ENCODE measurements at places on chromosomes 6 and 20.

- no peak for DNase-seq
These were observed 38.5 kb upstream of the OGFRL1 start for GRCh38 chr6:71250099-71250602.

GRCh38 chr20:37990571-37991151 is 42.6 kb downstream of the TTI1 start:
- DNase-seq, result no peak

DNA sequence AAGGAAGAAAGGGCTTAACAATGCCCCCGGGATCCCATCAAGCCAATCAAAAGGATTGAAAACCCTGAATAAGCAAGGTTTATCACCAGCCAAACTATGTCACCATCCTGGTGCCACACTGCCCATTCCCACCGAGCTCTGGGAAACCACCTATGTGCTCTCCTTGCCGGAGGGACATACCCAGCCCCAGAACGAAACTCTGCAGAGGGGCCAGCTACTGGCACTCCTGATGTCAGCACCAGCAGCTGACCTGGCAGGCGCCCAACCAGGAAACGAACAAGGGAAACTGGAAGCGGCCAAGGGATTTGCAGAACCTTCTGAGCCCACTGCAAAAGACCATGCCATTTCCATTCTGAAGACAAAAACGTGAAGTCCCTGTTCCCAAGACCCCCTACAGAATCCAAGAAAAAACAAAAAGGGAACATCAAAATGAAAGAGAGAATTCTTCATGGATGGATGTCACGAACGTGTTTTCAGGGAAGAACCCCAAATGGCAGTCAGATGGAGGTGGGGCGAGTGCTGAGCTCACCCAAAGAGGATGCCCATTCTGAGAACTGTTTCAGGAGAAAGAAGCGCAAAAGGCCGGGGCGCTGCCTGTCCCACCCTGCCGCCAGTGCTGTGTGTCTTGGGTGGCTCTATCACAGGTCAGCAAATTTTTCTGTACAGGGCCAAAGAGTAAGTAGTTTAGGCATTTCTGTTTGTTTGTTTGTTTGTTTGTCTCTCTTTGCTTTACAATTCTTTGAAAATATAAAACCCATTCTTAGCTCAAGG is 305.2 kb downstream of the ESR1 start:
- DNase-seq, result no peak

- DNase-seq, result no peak
These were observed 11.0 kb upstream of the CFAP206 start for GRCh38 chr6:87396595-87397392.

DNA sequence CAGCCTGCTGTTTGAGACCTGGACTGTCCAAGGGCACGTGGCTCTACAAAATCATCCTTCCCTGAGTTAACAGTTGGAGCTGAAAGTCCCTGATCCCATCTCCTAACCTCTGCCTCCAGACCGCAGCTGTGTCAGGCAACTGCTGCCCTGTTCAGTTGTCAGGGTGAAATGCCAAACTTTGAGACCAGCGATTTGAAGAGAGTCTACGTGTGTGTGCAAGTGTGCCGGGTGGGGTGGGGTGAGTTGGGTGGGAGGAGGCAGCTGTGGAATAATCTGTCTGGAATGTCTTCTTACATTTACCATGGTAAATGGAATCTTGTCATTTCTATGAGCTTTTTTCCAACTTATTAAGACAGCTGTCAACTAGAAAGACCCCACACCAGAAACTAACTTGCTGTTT is 81.0 kb upstream of the FAM8A1 start:
- DNase-seq, result no peak

DNA sequence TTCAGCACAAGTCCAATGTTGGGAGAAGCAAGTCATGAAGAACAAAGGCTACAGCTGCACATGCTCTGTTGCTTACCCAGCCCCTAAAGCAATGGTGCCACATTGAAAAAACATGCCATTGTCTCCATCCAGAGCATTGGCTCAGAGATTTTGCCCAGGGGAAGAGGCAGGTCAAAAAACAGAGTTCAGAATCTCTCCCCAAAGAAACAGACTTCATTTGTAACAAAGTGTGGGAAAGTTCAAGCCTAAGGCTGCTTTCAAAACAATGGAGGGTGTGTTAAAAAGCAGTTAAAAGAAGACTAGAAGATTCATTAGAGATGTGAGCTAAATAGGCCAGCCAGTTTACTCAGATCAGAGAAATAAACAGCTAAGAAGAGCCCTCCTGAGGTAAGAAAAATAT is 63.6 kb downstream of the DZANK1 start:
- no peak for DNase-seq

GRCh38 chr6:45691426-45691825 is 313.7 kb upstream of the SUPT3H start:
- DNase-seq, result no peak

- DNase-seq, result peak; percentile 17
These were observed 85.1 kb downstream of the CLIC5 start for GRCh38 chr6:45930420-45931040.

DNA sequence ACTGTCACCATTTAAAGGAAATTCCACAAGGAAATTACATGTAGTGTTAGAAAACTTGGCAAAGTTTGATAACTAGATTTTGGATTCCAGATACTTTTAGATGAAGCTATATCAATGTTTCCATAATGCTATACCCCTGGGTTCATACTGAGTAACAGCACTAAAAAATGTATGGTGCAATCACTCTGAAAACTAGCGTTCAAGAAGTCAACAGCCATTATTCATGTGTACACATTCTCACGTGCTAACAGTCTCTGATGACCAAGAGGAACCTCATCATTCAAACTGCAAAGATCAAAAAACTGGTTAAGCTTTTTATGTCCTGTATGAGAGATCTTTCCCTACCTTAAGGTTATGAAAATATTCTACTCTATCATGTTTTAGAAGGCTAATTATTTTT is 197.6 kb downstream of the GMDS start:
- DNase-seq, result no peak

DNA sequence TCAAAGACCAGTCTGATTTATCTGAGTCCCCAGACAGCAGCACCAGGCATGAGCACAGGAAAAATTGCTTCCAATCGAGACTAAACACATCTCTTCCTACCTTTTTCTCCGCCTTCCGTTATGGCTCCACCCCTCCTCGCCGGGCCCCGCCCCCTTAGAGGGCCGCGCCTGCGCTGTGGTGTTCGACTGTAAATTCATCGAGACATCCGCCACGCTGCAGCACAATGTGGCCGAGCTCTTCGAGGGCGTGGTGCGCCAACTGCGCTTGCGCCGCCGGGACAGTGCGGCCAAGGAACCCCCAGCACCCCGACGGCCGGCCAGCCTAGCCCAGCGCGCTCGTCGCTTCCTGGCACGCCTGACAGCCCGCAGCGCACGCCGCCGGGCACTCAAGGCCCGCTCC is 8.9 kb downstream of the REM1 start:
- DNase-seq, result no peak

DNA sequence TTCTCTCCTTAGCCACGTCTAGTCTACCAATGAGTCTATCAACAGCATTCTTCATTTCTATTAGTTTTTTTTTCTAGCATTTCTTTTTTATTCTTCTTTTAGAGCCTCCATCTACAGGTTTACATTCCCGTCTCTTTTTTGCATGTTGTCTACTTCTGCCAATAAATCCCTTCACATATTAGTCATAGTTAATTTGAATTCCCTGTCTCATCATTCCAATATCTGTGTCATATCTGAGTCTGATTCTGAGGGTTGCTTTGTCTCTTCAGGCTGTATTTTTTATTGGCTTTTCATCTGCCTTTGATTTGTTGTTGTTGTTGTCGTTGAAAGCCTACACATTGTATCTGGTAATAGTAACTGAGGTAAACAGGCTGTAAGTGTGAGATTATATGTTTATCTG is 104.6 kb downstream of the HMGCLL1 start:
- DNase-seq, result no peak

DNA sequence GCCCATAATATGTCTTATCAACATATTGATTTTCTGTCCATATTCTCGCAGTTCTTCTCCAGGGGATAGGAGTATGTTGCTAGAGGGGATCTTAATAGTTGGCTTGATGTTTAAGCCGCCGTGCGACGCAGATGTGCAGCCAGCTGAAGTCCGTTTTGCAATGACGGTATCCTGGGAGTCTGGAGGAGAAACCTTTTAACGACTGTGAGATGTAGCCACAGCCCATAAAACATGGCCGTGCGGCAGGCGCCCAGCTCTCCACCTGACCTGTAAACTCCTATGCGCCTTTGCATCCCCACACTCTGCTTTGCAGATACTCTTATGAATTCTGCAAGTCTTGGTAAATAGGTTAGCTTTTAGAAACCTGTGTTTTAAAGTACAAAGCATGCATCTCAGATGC is 36.9 kb downstream of the BMP6 start:
- DNase-seq, result no peak

GRCh38 chr6:85460921-85461797 is 11.3 kb downstream of the NT5E start:
- DNase-seq, result no peak

DNA sequence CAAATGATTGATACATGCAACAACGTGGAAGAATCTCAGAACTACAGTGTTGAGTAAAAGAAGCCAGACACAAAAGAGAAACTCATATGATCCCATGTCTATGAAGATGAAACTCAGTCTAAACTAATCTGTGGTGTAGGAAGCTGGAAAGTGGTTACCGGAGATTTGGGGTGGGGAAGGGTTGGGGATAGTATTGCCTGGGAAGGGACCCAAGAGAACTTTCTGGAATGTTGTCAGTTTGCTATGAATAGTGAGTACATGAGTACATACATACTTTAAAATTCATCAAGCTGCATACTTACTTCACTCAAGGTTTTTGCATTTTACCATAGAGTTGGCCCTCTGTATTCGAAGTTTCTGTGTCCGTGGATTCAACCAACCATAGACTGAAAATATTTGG is 106.0 kb downstream of the SAMD5 start:
- no peak for DNase-seq

Data from activated CD8-positive, alpha-beta memory T cell treated with anti-CD3 and anti-CD28 coated beads for 1 hour (primary cell).